Iris pigment epithelial cell (primary cell): ENCODE measurements at places on chromosomes 7 and 10.

GRCh38 chr7:40059057-40059456 lies 75.4 kb downstream of the MPLKIP start:
- DNase-seq = no peak

DNA sequence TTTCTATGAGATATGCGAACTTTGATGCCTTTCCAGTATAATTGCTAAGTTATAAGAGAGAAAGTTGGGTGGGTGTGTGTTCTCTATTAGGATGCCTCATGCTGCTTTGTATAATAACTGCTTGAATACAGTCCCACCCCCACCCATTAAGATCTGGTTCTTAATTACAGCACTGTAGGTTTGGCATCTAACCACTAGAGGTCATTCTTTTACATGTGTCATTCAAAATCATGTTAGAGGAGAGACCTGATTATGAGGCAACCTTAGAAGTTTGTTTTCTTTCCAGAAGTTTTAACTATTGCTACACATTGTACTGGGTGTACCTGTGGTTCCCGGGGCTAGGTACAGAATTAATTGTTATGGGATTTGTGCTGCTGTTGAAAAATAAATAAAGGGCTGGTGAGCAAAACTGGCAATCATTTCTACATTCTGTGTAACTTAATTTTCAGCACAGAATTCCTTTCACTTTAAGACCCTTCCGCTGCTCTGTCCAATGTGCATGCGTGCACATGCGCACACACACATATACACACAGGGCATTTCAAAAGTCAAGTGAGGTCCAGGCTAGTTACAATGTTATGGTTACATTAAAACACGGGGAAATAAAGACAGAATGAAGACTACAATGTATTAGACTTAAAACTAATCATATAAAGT lies 1156.3 kb downstream of the SORCS3 start:
- DNase-seq = peak; percentile 41

GRCh38 chr7:46781901-46782439 lies 799.9 kb downstream of the TNS3 start:
- peak; percentile 13 for DNase-seq

DNA sequence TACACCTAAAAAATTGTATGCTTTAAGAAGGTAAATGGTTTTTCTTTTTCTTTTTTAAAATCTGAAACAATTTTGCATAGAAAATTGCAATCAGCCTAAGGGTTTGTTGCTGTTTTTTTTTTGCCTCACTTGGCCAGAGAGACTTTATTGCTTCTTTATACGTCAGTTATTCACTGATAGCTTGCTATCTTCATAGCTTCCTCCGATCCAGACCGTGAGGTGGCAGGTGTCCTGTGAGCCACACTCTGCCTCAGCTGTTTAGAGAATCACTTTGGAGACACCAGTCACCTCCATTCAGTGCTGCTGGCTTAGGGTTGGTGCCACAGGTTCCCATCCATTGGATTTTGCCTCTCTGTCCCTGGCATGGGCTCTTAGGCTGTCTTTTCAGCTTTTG lies 68.0 kb downstream of the HHEX start:
- no peak for DNase-seq

DNA sequence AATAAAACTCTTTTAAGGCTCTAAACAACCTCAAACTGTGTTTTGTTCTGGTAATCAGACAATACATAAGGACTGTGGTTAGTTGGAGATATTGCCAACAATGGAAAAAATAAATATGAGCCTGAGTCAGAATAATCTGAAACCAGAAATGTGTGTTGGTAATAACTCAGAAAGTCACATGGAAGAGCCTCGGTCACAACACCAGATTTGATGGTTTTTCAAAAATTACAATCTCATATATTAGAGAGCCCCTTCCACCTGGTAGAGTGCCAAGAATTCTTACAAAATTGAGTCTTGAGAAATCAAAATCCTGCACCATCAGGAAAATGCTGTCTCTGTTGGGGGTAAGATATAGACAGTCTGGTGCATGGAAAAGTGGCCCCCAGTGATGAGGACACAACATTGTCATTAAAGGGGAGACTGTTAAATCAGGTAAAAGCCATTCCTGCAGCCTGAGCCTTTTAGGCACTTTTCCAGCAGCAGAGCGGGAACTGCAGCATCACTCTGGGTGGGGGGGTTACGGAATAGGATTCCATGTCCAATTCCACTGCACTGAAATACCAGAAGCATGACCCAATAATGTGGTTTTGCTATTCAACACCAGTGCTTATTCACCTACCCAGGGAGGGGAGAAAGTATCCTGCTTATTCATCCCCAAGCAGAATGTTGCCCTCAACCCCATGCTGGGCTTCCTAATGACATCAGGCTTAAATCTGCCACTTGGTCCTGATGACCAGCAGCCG lies 9.5 kb upstream of the ADAM12 start:
- DNase-seq = peak; percentile 96

GRCh38 chr10:35565602-35566081 lies 39.5 kb upstream of the GJD4 start:
- DNase-seq = peak; percentile 27

GRCh38 chr7:142450695-142451094 lies 192.8 kb upstream of the PRSS58 start:
- no peak for DNase-seq

- DNase-seq = no peak
These were observed 59.4 kb upstream of the CCNY start for GRCh38 chr10:35276889-35277288.

DNA sequence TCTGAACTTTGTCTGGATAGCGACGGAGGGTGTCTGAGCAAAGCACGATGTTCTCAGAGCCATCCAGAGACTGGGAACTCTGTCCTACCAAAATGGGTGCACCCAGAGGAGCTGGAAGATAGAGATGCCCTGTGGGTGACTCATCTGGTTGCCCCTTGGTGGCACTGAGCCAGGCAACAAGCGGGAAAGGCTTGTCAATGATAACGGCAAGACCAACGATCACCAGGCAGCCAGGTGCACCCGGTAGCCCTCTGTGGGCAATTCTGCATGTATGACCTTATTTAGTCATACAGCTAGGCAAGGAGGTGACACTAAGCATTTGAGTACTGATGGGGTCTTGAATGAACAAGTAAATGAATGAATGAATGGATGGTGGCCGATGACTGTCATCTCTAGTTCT lies 2.8 kb upstream of the ELN start:
- no peak for DNase-seq

GRCh38 chr10:87547734-87548311 lies 43.1 kb downstream of the MINPP1 start:
- peak; percentile 90 for DNase-seq

DNA sequence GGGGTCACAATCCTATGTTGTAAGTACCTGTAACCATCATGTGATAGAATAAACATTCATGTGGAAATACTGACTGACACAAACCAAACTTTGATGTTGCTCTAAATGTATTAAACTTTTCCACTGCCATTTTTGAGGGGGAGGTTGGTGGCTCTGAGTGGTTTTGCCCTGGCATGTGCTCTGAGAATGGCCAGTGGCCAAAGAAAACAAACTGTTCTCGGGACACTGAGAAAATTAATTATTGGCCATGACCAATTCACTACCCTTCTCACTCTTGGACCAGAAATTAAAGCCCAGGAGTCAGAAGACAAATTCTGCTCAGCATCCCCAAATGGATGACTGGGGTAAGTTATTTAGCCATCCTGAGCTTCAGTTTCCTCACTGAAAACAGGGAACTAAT lies 195.9 kb downstream of the XPNPEP1 start:
- no peak for DNase-seq

DNA sequence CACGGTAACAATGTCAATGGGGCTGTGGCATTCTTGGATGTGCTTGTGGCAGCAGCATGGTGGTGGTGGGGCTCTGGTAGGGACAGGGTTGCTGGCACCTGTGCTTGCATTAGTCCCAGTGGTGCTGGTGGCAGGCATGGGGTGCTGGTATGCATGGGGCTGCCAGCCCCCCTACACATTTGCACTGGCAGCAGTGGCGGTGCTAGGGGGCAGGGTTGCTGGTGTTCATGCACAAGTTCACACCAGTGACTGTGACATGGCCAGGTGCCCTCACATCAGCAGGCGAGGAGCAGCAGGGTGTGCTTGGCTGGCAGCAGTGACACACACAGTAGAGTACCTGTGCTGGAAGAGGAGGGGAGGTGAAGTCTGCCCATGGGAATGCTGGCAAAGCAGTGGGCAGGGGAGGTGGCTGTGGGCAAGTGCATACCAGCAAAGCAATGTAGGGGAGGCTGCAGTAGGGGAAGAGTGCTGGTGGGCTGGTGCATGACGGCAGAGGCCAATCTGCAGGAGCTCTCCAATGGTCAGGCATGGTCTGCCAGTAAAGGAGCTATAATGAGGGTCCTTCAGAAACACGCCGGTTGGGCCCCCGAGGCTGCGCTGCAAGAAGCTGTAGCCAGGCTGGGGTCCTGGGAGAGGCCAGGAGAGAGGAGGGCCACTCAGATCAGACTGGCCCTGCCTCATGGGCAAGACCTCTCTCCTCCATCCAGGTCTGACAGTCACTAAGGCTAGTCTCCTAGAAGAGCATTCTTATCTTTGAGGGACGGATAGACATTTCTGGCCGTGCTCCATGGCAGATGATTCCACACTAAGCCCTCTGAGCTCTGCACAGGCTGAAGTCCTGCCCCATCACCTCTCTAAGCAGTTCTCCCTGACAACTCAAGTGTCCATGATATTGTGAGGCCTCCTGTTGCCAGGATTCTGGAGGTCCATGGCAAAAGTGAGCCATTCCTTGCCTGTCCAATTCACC lies 406.4 kb downstream of the SEMA3D start:
- no peak for DNase-seq

- no peak for DNase-seq
These were observed 26.4 kb upstream of the HSPA12A start for GRCh38 chr10:116768786-116769185.

- no peak for DNase-seq
These were observed 164.8 kb upstream of the PRSS58 start for GRCh38 chr7:142422621-142423020.

DNA sequence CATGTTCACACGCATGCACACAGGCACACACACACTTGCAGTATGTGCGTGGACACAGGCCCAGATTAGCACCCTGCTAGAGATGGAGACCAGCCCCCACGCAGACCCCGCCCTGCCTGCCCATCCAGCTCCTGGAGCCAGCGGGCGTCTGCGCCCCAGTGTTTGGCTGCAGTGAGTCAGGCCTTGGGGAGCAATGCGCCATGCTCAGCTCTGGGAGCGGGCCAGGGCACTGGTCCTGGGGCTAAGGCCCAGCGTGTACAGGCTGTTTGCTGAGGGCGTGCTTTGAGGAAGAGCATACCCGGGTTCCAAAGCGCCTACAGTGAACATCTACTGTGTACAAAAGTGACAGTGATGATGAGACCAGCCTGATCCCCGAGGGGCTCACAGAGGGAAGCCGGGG lies 16.0 kb upstream of the ELFN1 start:
- no peak for DNase-seq

DNA sequence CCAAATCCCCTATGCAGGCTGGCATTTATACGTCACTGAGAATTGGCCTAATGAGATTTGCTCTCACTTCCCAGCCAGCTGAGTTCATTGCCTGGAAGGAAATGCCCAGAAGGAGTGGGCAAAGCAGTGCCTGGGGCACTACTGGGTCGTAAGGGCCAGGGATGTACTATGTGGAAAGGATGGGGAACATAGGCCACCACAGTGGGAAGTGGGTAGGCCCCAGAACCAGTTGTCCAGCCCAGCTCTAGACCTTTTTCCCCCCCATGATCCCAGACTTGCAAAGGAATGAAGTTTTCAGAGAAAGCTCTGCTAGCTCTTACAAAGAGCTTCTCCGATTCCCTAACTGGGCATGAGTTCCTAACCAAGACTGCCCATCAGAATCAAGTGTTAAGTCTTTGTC lies 13.9 kb downstream of the TRPV5 start:
- no peak for DNase-seq

- DNase-seq = no peak
These were observed 1.8 kb upstream of the FOXI2 start for GRCh38 chr10:127735156-127735555.

DNA sequence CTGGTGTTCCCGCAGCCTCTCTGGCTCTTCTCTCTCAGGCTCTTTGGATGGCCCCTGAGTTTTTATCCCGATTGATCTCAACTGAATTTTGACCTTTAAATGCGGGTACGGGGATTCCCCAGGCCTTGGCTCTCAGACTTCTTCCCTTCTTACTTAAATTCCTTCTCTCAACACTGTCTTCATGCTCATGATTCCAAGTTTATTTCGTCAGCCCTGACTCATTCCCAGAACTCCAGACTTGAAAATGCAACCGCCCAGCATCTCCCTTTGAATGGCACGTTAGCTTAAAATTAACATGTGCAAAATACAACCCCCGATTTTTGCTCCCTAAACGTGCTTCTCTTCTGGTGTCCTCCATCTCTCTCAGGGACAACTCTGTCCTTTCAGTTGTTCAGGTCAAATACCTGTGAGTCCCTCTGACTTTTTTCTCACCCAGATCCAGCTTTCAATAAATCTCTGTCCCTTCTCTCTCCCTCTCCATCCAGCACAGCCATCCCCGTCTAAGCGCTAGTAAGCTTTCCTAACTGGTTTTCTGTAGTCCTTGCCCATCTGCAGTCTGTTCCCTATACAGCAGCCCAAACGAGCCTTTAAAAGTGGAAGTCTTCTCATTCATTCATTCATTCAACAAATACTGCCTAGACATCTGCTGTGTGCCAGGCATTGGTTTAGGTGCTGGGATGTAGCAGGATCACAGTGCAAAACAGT lies 7.1 kb downstream of the HECW1 start:
- DNase-seq = peak; percentile 45

DNA sequence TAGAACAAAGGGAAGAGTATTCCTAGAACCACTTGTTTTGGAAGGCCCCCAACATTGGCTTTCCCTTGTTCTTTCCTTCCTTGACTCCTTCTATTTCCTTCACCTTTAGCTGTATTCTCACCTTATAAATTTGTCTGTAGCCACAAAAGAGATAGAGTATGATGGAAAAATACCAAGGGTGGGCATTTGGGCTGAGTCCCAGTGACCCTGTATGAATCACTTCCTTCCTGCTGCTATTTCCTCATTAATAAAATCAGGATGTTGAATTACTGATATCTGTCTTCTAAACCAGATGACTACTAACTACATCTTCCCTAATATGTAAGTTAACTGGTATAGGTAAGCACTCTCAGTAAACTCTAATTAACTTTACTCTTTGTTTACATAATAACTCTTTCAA lies 55.1 kb downstream of the IFIT5 start:
- no peak for DNase-seq

GRCh38 chr10:24396396-24396795 lies 187.5 kb downstream of the KIAA1217 start:
- DNase-seq = no peak

DNA sequence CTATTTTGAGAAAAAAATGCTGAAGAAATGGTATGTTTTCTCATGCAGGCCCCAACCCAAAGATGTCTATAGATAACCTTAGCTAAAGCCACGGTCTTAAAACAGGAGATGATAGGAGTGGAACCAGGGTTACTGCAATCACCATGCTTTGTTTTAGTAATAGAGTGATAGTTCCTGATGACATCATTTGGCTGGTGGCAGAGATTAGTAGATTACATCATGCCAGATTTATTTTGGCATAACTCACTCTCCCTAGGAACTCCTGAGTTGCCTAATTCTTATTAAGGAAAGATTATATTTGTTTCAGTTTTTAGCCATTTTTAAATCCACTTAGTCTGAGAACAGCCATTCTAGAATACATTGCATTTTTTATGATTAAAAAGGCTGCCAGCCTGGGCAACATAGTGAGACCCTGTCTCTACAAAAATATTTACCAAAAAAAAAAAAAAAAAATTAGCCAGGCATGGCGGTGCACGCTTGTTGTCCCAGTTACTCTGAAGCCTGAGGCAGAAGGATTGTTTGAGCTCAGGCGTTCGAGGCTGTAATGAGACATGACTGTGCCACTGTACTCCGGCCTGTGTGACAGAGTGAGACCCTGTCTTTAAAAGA lies 17.8 kb downstream of the ENO4 start:
- DNase-seq = peak; percentile 45

- DNase-seq = no peak
These were observed 252.8 kb upstream of the GPR26 start for GRCh38 chr10:123413353-123413752.
